Activated naive CD8-positive, alpha-beta T cell treated with anti-CD3 and anti-CD28 coated beads, Interleukin-2, amount 10 ng/mL, durations not matched to agents 7 days and 5 days (primary cell): ENCODE measurements at places on chromosomes 5 and 9.

DNA sequence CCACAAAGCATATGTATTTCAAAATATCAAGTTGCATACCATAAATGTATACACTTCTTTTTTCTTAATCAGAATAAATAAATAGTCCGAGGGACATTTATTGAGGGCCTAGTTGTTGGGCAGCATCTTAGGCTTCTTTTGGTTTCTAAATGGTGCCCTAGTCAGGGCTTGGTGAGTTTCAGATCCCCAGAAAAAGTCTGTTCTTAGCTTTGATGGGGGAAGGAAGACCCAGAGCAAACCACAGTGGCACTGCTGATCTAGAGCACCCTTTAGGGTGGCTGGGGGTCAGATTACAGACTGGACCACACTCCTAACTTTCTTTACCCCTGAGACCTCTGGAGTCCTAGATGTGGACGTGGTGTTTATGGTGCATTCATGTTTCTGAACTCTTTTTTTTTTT, 97.8 kb downstream of the C9orf152 start:
- no peak for DNase-seq

DNA sequence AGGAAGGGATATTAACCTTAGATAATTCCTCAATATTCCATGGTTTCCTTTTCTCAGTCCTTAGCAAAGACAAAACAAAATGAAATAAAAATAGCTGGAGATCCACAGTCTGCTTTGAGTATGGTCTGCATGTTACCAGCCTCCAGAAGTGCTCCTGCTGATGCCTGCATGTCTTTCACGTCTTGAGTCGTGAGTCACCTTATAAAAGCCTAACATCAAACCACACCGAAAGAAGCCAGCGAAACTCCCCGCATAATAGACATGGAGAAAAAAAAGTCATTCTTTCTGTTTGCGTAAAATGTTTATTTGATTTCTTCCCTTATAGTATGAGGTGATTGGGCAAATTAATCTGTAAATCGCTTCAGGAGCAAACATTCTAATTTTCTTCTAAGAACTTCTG, 380.5 kb downstream of the SLCO4C1 start:
- DNase-seq = no peak

DNA sequence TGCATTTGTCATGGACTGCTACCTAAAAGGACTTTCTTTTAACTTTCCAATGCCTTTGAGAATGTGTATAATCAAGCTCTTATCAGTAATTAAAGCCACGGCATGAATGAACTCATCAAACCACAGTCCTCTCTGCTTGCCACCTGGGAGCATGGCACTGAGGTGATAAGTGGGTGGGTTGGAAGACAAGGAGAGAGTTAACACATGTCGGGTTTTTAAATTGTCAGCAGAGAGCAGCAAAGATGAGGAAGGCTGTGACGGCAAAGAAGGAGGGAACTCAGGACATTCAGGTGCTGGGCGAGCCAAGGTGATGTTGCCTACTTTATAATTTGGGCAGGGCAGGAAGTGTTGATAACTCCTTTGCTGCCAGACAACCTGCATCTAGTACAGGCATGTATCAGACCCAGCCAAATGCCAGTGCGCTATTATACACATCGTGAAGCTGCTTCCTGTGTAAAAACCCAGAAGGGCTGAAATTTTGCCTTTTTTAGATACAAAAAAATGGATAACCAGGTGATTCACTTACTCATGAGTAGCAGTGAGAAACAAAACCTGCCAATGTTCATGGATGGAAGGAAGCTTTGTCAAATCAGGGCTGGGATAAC, 269.1 kb downstream of the KIF4B start:
- no peak for DNase-seq

DNA sequence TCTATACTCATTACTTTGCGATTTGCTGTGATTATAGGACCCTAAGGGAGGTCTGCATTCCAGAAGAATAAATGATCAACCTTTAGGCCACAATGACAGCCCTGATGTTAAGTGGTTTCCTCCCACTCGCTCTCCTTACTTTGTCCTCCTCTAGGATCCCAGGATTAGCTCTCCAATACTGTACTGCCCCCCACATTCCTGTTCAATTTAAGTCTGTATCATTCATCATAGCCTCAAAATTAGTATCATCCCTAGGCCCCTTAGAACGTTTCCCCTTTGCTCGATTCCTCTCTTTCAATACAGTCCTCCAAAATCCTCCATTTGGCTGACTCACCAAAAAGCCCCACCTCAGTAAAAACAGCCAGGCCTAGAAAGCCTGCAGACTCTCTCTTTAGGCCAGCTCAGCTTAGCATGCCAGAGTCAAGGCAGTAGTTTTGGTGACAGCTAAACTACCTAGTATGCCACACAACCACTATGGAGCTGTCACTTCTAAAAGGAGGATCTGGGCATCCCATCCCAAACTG, 24.4 kb downstream of the RNF145 start:
- DNase-seq = no peak

DNA sequence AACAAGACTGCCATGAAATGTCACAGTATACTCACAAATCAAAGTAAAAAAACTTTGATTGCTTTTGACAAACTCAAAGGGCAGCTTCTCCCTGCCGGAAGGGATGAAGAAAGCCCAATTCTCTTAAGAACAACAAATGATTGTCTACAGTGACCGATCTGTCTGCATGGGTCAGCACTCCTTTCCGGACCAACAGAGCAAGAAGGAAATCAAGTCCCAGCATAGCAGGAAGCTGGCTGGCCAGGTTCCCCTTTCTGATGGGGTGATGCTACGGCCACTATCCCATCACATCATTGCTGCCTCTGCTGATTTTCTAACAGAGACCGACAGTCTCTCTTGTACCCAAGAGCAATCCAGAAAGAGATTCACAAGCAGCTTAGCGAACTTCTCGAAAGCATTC, 692 bp downstream of the C1QTNF3 start:
- DNase-seq = no peak

- DNase-seq = no peak
Measured at GRCh38 chr9:93541581-93542349, 34.6 kb upstream of the PHF2 start.

GRCh38 chr5:35545190-35545589, 72.5 kb upstream of the SPEF2 start:
- DNase-seq = no peak

DNA sequence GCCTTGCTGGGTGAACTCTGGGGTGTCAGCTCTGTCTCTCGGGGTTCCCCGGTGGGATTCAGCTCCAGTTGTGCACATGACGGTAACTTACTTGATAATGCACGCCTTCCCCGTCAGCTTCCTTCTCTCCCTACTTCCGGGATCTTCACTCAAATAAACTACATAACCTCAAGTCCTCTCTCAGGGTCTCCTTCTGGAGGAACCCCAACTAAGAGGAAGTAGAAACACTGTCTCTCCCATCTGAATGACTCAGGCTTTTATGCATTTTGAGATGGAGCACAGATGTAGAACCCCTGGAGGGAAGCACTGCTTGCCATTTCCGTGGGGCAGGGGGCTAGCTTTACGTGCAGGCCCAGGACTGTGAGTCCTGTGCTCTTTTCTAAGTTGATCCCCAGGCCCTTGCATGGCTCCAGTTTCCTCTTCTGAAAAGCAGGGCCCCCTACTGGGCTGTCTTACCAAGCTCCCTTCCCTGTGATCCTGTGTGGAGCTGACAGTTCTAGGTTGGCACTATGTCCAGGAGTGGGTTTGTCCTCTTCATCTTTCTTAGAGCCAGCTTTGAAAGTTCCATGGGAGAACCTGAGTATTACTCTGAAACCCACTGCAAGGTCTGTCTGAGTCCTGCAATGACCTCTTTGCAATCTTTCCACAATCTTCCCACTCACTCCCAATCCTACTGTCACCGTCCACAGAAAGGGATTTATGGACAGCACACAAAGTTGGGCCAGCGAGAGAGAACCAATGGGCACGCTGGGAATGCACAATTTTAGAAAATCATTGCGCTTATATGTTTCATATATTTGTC, 17.7 kb downstream of the S1PR3 start:
- DNase-seq = no peak

- DNase-seq = no peak
Measured at GRCh38 chr5:61724102-61724501, 392.0 kb downstream of the ZSWIM6 start.

GRCh38 chr9:35193762-35194161, 32.0 kb downstream of the UNC13B start:
- no peak for DNase-seq

DNA sequence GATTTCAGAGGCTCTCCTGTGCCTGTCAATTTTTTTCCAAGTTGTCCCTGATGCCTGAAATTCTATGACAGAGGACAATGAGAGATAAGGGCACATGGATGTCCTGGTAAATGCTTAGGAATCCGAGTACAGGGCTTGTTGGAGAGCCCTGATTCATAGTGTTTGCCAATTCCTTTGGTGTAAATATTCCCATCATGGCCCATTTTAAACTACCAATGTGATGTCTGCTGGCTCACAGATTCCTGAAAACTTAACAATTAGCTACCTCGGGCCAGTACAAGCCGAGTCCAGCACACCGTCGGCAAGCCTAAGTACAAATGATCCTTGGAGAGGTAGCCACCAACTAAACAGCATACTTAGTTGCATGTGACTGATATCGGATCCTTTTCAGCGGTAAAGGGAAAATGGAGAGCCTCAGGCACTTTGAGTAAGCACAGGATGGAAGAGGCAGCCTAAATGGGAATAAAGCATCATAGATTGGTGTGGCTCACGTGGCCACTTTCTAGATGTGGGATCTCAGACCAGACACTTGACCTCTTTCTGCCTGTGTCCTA, 3.6 kb downstream of the ITK start:
- no peak for DNase-seq

DNA sequence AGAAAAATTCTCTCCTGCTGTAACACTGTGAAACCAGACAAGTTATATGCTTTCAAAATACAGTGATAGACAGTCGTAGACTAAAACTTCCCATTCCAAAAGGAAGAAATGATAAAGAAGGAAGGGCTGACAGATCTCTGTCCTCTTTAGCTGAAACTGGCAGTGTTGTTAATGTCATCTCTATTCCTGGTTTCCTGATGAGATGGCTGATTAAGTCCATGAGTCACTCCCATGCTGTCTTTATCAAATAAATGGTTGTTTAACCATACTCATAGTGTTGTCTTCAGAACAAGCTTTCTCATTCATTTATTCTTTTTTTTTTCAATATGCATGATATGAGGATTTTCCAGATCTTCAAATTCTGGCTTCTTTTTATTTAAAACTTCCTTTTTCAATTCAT, 952.2 kb upstream of the WWC1 start:
- DNase-seq = no peak

DNA sequence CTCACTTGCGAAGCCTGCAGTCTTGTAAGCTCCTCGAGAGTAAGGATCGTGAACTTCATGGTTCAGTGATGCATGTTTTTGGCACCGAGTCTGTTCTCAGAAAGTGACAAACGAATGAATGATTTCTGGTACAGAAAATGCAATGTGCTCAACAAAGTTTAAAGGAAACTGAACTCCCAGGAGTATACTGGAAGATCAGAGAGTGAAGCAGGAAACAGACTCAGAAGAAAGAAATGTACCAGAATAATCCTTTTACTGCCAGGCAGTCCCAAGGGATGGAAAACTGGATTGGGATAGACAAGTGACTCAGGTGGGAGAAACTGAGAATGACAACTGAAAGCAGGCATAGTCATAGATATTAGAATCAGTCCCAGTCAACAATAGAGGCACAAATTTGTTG, 420.6 kb downstream of the CTNND2 start:
- no peak for DNase-seq

DNA sequence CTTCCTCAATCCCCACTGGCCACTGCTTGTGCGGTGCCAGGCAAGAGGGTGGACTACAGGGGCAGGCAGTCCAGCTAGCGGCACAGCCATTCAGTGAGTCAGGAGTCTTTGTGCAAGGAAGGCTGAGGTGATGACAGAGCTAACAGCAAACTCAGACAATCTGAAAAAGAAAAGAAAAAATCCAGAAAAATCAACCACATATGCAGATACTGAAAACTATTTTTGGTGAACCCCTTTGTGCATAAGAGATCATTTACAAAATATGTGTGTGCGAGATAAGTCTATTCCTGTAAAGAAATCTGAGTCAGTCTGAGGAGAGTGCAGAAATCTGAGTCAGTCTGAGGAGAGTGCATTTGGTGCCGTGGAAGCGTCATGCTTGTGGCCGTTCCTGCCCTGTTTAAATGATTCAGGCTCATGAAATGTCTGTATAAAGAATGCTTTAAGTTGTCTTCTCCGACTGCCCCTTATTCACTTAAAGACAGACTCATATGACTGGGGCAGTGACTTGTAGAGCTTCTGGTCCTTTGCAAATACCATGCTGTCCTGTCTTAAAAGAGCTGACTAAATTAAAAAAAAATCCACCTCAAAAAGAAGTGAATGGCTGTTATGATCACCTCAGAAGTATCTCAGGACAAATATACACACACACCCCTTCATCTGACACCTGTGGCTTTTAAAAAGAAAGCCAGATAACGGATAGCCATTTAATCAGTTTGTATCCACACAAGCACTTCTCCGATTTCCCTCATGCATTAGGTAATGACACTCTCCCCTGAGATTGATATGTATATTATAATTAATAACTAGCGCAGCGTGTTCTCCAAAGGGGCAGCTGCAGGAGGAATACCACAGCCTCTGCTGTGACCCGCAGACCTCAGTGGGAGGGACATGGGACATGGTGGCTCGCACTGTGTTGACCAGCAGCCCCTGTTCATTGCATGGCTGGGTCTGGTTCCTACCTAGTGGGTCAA, 47.3 kb downstream of the TRIO start:
- DNase-seq = no peak

DNA sequence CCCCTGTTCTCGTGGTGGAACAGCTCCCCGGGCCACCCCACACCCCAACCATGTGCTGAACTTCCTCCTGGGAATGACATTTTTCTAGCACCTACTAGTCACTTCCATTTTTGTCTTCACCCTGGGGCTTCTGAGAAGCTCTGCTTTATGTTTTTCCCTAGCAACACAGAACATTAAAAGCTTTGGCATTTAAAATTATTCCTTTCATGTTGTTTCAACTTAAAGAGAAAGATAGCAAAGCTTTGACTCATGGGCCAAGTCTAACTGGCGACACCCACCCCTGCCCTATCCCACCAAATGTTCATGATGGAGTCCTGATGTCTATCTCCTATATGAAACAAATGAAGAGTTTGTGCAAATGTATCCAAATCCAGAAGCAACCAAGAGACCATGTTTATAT, 22.4 kb downstream of the BOD1 start:
- DNase-seq = no peak

- no peak for DNase-seq
Measured at GRCh38 chr5:126516133-126516532, 78.9 kb downstream of the ALDH7A1 start.

GRCh38 chr9:133301253-133302230, 26.5 kb upstream of the ABO start:
- DNase-seq = no peak
